ENCODE measurements at places on chromosomes 3 and 15.
A peak's percentile ranks its signal among the peaks of the same experiment; 100 is the strongest.

GRCh38 chr15:99414755-99415731 is 150.7 kb upstream of the MEF2A start:
- peak; percentile 17 for DNase-seq

GRCh38 chr15:23564821-23565394 is 566 bp upstream of the MKRN3 start:
- no peak for DNase-seq

DNA sequence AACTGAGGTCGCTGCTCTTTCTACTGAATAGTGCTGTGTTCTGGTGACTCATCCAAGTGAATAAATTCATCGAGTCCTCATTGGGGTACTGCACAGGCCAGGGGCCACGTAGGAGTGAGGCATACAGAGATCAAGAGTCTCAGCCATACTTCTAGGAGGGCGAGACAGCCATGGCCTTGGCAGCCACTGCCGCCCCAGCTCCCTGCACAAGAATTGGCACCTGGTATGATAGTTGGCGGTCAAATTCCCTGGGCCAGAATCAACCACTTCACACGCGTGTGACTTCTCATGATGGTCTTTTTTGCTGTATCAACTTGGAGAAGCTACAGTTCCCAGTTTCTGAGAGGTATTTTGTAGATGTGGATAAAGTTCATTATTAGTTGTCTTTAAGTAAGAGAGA is 161.6 kb downstream of the OSBPL10 start:
- DNase-seq = no peak

DNA sequence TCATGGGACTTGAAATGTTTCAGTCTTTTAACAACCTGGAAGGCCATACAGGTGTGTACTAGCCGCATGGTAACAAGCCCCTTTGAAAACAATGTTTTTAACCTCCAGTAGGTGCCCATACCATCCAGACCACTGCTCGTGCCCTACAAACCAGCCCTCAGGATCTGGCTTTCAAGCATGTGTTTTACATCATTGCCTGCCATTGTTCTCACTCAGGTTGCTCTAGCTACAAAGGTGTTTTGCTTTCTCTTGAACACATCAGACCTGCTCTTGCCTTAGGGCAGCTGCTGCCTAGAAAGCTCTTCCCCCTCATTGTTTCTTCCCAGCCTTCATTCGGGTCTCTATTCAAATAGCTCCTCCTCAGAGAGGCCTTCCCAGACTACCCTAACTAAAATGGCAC is 32.3 kb upstream of the MAP3K13 start:
- no peak for DNase-seq

- no peak for DNase-seq
These were observed 4.5 kb downstream of the RAF1 start for GRCh38 chr3:12659316-12660015.

GRCh38 chr3:46413951-46414350 is 6.9 kb downstream of the CCRL2 start:
- DNase-seq = no peak

DNA sequence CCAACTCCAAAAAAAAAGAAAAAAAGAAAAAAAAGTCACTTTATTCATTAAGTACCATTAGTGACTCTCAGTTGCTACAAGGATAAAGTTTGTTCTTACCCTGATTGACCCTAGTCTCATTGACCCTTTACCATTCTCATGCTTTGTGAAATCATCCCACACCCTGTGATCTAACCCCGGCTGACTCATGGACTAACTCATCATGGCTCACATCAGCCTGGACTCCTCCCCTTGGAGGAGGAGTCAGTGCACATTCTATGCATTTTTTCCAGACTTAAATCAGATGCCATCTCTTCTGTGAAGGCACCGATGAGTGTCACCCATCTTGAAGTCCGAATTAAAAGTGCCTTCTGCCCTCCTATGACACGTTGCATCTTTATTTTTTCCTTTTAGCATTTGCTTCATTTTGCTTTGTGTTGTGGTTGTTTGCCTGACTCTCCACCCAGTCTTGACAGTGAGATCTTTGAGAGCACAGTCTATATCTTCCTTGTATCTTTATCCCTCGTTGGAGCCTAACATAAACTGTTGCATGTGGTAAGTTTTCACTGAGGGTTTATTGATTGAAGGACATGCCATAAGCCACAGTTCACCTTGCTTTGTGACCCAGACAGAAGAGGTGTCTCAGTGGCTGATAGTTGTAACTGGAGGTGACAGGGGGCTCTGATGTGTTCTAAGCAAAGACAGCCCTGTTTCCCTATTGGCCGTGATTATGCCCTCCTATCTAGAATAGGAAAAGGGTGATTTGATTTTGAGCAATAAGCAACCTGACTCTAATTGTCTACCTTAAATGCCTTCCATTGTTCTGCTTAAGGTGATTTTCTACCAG is 72.1 kb downstream of the IL1RAP start:
- no peak for DNase-seq

DNA sequence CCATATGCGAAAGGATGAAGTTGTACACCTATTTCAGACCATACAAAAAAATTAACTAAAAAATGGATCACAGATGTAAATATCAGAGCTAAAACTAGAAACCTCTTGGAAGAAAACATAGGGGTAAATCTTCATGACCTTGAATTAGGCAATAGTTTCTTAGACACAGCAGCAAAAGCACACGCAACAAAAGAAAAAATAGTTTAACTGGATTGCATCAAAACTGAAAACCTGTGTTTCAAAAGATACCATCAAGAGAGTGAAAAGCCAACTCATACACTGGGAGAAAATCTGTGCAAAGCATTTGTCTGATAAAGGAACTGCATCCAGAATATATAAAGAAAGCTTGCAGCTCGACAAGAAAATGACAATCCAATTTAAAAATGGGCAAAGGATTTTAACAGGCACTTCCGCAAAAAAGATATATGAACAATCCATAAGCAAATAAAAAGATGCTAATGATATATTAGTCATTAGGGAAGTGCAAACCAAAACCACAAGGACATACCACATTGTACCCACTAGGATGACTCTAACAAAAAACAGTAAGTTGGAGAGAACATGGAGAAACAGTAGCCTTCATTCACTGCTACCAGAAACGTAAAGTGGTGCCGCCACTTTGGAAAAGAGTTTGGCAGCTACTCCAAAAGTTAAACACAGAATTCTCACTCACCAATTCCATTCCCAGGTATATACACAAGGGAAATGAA is 263.1 kb downstream of the ADAMTS17 start:
- no peak for DNase-seq

GRCh38 chr15:87348746-87349145 is 907.8 kb downstream of the NTRK3 start:
- no peak for DNase-seq

GRCh38 chr3:126567696-126568438 is 9.1 kb upstream of the C3orf22 start:
- no peak for DNase-seq

GRCh38 chr3:170107941-170108340 is 70.1 kb downstream of the GPR160 start:
- no peak for DNase-seq

DNA sequence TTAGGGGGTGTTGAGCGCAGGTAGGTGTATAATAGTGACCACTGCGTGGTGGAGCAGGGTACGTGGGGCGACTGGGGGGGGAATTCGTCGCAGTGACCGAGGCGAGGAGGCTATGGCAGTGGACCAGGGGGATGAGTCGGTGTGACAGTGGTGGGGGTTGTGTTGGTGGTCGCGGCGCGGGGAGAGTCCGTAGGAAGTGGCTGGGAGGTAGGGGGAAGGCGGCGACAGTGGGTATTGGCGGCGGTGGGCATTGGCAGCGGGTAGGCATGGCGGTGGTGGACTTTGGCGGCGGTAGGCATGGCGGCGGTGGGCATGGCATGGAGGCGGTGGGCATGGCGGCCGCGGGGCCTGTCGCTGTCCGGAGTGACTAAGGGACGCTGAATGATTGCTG is 739 bp downstream of the SNRPN start:
- peak; percentile 46 for DNase-seq

DNA sequence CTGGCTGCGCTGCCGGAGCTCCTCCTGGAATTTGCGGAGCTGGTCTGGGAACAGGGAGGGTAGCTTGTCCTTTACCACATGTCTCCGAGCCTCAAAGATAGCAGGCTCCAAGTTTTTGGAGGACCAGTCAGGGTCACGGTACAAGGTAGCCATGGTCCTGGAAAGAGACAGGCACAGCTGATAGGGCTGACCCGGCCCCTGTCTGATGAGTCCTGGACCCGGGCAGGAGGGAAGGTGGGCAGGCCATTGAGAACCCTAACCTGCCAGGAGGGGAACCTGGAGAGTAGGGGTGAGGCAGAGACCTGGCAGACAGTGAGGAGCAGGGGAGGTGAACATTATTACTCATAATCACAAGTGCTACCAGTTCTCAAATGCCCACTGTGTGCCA is 20.4 kb upstream of the EHD4 start:
- no peak for DNase-seq

DNA sequence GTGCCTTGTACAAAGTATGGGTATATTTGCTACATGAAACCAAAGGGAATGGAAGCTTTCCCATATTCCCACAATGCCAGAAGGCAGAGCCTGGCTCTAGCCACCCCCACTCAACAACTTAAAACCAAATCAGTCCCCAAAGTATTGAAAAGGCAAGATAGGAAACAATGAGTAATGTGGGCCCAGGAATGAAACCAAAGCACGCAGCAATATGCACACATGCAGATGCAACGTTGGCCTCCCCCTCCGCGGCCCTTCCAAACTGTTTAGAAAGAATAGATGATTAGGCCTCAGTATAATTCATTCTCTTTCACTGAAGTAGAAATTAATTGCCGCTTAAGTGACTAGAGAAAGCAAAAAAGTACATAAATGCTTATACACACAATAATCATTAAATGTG is 59.1 kb downstream of the THRB start:
- DNase-seq = no peak

DNA sequence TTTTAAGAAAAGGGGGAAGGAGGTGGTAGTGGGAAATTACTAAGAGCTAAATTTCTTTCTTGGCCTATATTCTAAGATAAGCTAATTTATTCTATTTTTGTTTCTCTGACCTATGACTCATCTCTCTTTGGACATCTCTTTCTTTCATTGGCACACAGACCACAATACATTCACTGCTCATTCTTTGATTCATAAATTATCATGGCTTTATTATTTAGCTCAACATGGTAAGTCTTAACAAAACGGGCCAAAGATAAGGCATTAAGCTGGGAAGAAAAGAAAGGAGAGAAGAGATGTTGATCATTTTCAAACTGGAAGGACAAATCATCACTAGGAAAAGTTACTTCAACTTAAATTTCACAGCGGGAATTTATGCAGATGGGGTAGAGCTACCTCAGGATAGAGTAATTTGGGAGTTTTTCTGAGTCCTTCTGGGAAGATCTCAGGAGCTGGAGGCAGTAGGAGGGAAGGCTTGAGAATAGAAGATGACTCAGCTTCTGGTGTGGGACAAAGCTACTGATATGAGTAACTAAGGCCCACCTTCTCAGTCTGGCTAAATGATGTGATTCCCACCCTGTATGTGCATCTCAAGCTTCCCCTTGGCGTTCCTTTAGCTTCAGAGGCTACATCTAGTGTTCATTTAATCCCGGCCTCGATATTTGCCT is 7.5 kb upstream of the ALCAM start:
- DNase-seq = no peak

Measured in left hindlimb (tissue), 1 donor.